IPS DF 6.9 (cell line): ENCODE measurements at places on chromosomes 6 and 20.

GRCh38 chr6:113651120-113651519, 206.0 kb upstream of the MARCKS start:
- no peak for DNase-seq

GRCh38 chr6:147248859-147249258, 44.6 kb downstream of the STXBP5 start:
- DNase-seq, result peak; percentile 9

DNA sequence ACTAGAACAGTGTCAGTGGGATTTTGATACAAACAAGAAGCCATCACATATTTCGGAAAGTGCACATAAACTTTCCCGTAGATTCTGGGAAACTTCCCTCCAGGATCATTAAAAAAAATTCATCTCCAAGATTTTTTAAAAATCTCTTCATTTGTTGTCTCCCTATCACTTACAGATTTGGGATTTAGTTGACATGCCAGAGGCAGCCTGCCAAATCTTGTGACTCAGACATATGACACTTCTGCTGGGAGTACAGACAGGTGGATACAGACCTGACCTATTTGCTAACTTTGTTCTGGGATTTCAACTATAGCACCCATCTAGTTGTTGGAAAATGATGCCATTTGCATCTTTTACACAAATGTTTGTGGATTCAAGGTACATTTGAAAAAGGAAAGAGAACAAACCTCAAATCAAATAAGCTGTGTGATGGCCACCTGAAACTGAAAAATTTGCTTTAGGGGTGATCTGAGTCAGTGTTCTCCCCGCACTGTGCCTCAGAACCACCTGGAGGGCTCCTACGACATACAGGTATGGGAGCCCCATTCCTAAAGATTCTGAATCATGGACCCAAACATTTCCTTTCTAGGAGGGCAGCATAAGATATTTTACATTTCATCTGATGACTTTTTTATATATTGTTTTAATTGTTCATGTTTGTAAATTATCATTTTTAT, 21.9 kb upstream of the CD2AP start:
- no peak for DNase-seq

DNA sequence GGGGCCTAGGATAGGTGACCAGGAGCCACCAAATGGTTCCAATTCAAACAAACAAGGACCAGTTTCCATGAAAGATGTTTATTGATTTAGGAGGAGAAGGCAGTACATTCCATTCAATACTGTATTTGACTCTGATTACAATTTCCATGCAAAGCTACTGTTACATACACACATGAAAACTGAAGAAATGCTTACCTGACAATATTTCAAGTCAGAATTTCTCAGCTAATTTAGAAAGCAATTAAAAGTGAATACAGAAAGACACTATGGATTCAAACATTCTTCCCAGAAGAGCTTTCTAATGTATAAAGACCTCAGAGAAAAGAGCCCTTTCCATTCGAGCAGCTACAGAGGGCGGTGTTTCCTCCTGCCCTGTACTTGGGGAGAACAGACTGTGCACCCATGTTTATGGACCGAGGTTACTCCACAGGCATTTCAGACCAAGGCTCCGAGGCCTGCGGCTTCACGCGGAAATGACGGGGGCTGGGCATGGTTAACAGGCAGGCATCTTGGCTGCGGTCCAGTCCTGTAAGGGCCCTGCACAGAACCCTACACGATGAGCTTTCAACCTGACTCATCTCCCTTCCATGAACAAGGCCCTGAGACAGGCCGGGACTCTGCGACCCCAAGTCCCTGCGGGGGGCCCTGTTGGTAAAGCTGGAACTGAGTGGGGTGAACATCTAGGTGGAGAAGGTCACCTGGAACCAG, 25.7 kb upstream of the TCFL5 start:
- DNase-seq, result no peak

- DNase-seq, result no peak
These were observed 107.4 kb downstream of the DLL1 start for GRCh38 chr6:170183521-170183920.

DNA sequence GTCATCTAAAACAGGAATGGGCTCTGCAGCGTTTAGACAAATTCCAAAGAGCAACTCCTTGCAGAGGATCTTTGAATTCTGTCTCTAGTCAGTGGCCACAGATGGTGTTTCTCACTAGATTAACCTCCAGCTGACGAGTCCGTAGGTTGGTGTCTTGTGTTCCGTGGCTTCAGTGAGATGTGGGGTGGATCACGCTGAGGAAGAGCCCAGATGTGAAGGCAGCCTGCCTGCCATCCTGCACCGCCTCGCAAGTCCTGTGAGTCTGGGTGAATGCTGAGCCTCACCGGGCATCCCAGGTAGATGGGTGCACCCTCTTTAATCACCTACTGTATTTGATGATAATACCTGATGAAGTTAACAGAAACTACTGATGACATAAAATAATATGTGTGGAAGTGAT, 70.4 kb downstream of the THBS2 start:
- DNase-seq, result no peak
